T-cell (primary cell): ENCODE measurements at places on chromosomes 2 and 18. TPM values are rescaled to one million over a fixed set of nuclear protein-coding genes. Genes with fewer than 3 reads are reported as not detected.

UGT1A3 gene
- not detected for total RNA-seq

TFCP2L1 gene
- 0.72 TPM for total RNA-seq

CFC1 gene
- not detected for total RNA-seq

DNA sequence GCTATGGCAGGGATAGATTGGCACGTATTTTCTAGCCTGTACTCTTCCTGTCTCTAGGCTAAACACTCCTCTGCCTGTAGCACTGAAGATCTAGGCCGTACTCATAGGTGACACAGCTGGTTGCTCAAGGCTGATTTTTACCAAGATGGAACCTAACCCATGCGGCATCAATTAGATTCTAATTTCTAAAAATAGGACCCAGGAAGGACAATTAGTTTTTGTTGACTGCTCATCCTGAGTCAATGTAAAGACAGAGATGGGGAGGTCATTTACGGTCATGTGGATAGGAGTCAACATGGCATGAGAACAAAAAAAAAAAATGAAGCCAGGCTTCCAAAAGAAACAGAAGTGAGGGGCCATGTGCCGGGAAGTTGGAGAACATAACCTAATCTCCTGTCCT lies 360.7 kb upstream of the ETAA1 start:
- no peak overlapping the region for H3K4me3 ChIP-seq
- no peaks in the 10 kb centered on the region for H3K36me3 ChIP-seq
- H3K4me1 ChIP-seq = no peaks in the 10 kb centered on the region
- H3K27ac ChIP-seq = no peak overlapping the region
- no peak for DNase-seq

GRCh38 chr2:195363496-195363895 lies 293.5 kb upstream of the SLC39A10 start:
- no peaks in the 10 kb centered on the region for H3K27me3 ChIP-seq
- no peaks in the 10 kb centered on the region for H3K36me3 ChIP-seq
- H3K4me3 ChIP-seq = no peak overlapping the region
- H3K27ac ChIP-seq = no peak overlapping the region

- H3K27ac ChIP-seq = no peak within 1 kb of the TSS
- H3K4me3 ChIP-seq = peak within 1 kb of the TSS; percentile 58
- H3K36me3 ChIP-seq = no peaks in the 10 kb centered on the region
- peaks cover 10% of the 10 kb centered on the region for H3K4me1 ChIP-seq
- DNase-seq = no peak
Measured at GRCh38 chr2:216632952-216633615, at the start of gene IGFBP2. IGFBP2 (plus strand) TSS chr2:216633420; CDS start chr2:216633524, 104 bp downstream.

DNA sequence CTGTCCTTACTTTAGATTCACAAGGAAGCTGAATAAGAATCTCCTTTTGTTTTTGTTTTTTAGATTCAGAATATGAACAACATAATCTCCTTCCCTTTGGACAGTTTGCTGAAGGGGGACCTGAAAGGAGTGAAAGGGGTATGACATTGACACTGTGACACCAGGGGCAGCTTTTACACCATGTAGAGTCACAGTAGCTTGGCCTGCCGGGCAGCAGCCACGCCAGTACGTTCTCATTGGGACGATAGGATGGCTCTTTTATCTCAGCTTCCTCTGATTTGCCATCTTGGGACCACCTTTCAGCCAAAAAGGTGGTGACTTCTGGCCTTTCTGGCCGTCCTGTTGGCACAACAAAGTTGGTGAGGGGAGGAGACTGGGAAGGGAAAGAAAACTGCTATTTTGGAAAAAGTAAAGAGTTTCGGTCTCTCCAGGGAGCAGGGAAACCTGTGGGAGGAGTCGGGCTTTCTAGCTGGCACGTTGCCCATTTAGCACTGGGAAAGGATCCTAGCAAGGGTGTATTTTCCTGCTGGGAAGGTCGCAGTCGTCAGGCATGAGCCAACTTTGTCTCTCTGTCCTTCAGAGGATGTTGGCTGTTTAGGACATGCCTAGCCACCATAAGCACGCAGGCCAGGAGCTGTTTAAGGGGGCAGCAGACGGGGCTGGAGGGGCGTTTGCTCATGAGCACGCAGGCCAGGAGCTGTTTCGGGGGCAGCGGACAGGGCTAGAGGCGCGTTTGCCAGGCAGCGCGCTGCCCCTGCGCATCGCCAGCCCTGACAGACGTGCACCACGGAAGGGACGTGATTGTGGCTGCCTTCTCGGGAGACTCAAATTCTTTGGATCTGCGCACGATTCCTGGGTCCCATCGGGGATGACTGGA lies 104.6 kb downstream of the ITGB1BP1 start:
- H3K27ac ChIP-seq = no peak overlapping the region
- no peak overlapping the region for H3K4me3 ChIP-seq
- H3K4me1 ChIP-seq = no peaks in the 10 kb centered on the region
- no peak for DNase-seq
- H3K27me3 ChIP-seq = peaks cover 16% of the 10 kb centered on the region

- no peaks in the 10 kb centered on the region for H3K4me1 ChIP-seq
- no peaks in the 10 kb centered on the region for H3K27me3 ChIP-seq
- no peaks in the 10 kb centered on the region for H3K36me3 ChIP-seq
Measured at GRCh38 chr18:68734308-68734707, 19.4 kb upstream of the TMX3 start.

GRCh38 chr2:85110991-85111560 lies 22.1 kb upstream of the TCF7L1 start:
- no peak overlapping the region for H3K4me3 ChIP-seq
- H3K27me3 ChIP-seq = peaks cover 8% of the 10 kb centered on the region
- H3K4me1 ChIP-seq = no peaks in the 10 kb centered on the region
- H3K36me3 ChIP-seq = no peaks in the 10 kb centered on the region
- DNase-seq = no peak

GRCh38 chr2:74573747-74574562 lies 19.4 kb downstream of the DOK1 start:
- H3K4me1 ChIP-seq = peaks cover 8% of the 10 kb centered on the region
- peak overlapping the region; percentile 48 for H3K27ac ChIP-seq
- H3K36me3 ChIP-seq = no peaks in the 10 kb centered on the region
- peak overlapping the region; percentile 19 for H3K4me3 ChIP-seq

DNA sequence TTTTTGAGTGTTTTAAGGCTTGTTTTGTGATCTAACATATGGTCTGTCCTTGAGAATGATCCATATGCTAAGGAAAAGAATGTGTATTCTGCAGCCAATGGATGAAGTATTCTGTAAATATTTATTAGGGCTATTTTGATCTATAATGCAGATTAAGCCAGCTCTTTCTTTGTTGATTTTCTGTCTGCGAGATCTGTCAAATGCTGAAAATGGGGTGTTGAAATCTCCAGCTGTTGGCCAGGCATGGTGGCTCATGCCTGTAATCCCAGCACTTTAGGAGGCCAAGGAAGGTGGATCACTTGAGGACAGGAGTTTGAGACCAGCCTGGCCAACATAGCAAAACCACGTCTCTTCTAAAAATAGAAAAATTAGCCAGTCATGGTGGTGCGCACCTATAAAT lies 132.7 kb downstream of the DIS3L2 start:
- H3K4me1 ChIP-seq = no peaks in the 10 kb centered on the region
- no peak overlapping the region for H3K4me3 ChIP-seq
- H3K27ac ChIP-seq = no peak overlapping the region
- no peak for DNase-seq
- no peaks in the 10 kb centered on the region for H3K27me3 ChIP-seq

DNA sequence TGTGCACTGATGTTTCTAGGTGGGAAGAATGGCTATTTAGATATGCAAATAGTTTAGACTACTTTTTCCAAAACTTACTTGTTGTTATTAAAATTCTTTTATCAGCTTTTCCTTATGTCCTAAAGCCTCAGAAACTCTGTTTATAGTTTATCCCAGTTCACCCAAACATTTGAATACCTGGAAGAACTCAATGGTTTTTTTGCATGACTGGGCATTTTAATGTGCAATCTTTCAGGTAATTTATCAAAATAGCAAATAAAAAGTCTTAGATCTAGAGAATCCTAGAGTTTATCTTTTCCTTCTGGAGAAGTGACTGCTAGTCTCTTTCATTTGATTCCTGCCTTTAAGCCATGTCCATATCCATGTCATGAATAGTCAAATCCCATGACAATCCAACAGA lies 9.6 kb upstream of the ADAM23 start:
- no peak for DNase-seq
- no peak overlapping the region for H3K27ac ChIP-seq
- H3K36me3 ChIP-seq = no peaks in the 10 kb centered on the region
- H3K27me3 ChIP-seq = peaks cover 6% of the 10 kb centered on the region
- H3K4me1 ChIP-seq = no peaks in the 10 kb centered on the region

DNA sequence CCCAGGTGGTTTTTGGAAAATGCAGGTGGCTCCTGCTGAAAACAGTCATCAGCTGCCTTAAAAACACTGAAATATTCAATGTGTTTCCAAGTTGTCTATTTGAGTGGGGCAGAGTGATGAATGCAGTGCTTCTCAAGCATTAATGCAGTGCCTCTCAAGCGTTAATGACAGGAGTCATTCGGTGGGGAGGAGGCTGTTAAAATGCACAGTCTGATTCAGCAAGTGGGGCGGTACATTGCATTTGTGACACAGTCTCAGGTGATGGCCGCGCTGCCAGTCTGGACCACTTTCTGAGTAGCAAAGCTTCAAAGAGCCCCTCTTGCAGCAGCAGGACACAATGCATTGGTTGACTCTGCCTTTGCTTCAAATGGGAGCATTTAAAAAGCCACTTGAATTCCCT lies 231.4 kb upstream of the RGPD4 start:
- no peaks in the 10 kb centered on the region for H3K27me3 ChIP-seq
- H3K4me1 ChIP-seq = no peaks in the 10 kb centered on the region
- no peak for DNase-seq
- H3K36me3 ChIP-seq = no peaks in the 10 kb centered on the region

DNA sequence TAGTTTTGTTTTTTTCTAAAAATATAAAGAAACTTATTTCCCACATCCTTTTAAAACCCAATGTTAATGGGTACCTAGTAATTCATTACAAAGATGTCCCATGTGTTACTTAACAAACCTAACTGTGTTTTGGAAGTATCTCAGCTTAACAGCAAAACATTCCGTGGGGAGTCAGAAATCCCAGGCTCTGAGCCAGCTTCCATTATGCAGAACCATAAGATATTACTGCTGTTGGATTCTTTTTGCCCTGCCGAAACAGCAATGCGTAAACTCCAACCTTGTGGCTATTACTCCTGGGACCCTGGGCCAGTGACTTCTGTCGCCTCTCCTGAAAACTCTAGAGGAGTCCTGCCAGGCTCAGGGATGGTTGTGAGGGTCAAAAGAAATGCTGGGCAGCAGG lies 174.1 kb downstream of the UXS1 start:
- H3K4me1 ChIP-seq = no peaks in the 10 kb centered on the region
- H3K4me3 ChIP-seq = no peak overlapping the region
- no peak for DNase-seq
- no peak overlapping the region for H3K27ac ChIP-seq
- H3K36me3 ChIP-seq = no peaks in the 10 kb centered on the region
